ENCODE measurements at places on chromosomes 2 and 18.

GRCh38 chr2:188046437-188046836, 245.2 kb upstream of the GULP1 start:
- DNase-seq: peak; percentile 48

GRCh38 chr2:32838418-32838817, 108.3 kb upstream of the LTBP1 start:
- DNase-seq: no peak

- no peak for DNase-seq
Observed at GRCh38 chr2:234703258-234703657, 206.4 kb upstream of the ARL4C start.

DNA sequence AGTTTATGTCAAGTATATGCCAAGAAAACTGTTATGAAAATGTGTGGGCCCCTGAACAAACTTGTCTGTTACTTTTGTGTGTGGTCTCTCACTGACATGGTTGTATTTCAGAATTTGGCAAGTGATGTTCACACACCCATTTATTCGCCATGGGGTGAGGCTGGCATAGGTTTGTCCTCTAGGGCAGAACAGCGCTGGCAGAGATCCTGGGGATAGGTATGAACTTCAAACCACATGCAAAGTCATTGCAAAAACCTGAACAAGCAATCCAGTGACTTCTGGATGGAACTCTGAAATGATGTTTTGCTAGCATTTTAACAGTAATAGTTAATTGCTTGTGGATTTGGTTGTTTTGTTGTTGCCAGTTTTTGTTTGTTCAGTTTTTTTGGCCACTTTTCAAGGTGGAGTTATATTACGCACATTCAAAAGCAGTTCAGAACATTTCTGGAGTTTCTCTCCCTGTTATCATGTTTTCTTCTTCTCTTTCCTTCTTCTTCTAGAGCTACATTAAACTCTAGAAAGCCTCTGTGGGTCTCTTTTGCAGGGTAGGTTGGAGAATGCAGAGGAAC, 78.5 kb downstream of the MDH1 start:
- DNase-seq: peak; percentile 17

DNA sequence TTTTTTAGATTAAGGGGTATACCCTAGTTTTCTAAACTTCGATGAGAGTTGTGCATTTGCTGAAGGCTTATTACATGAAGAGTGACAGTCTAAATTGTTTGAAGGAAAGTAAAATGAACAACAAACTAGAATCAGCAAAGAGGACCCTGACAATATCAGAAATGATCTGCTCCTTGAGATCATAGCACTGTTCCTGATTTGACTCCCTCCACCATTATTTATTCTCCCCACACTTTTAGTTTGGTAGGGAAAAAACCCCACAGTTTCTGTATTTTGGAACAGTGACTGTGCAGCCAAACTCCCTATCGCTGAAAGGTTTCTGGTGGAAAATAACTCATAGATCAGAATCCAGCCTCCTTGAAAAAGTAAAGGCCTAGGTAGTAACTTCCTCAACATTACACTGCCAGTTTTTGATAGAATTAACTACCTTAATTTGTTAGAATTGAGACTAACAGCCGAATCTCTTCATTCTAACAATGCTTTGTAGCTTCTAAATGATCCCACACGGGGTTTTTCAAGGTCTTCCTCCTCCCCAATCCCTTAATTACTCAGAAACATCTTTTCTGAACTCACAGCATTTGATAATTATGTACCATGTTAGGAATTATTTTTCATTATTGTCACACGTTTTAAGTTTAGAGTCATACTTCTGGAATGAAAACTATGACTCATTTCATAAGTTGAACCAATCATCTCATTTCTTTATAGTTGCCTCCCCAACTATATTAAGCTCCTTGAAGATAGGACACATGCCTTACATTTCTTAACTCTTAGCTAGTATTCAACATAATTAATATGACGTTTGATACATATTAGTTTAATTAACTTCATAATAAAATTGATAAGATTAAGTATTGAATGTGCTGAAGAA, 2.9 kb downstream of the MYL12A start:
- DNase-seq: peak; percentile 87

GRCh38 chr2:102002228-102002627, 10.5 kb downstream of the IL1R2 start:
- DNase-seq: no peak

- DNase-seq: no peak
Observed at GRCh38 chr2:172082105-172082943, 3.0 kb upstream of the DLX1 start.

DNA sequence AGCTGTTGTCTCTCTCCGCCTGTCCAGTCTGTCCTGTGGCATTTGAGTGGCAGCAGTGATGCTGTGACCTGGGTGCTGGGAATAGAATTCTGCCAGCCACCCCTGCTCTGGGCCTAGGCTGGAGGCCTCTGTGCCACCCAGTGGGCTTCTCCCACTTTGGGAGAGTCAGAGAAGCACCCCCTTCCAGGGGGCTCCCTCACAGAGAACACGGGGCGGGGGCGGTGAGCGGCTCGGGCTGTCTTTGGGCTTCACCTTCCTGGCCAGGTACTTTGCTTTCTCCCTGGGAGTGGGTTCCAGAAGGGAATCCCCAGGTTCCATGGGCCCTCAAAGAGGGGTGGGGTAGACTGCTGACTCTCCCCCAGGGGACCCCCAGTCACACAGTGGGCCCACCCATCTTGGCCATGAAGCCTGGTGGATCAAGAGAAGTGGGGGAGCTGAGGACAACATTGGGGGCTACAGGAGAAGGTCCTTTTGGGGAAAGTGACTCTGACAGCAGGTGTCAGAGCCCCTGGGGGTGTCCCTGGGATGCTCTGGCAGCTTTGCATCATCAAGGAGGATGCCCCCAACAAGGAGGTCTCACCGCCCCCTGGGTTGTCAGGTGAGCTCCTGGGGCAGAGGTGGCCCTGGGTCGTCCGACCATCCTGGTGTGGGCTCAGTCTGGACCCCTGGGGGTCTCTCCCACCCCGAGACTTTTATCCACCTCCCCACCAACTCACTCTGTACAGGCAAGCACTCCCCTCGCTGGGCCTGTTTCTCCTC, 18.8 kb upstream of the BOK start:
- no peak for DNase-seq

GRCh38 chr2:112187046-112187715, 49.0 kb downstream of the FBLN7 start:
- no peak for DNase-seq

DNA sequence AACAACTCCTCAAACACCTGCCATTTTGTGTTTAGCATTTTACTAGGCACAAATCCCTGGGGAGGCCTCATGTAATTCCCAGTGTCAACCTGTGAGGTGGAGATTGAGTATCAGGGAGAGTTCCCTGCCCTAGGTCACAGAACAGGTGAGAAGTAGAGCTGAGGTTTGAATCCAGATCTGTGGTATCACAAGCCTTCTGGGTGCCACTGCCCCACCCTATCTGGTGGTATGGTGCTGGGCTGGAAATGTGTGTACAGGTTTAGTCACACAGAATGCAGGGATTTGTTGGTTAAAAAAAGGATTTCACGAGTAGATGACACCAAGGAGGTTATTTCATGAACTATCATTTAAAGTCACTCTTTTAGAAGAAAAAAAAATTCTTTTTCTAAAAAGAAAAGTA, 35.7 kb upstream of the PKDCC start:
- no peak for DNase-seq

DNA sequence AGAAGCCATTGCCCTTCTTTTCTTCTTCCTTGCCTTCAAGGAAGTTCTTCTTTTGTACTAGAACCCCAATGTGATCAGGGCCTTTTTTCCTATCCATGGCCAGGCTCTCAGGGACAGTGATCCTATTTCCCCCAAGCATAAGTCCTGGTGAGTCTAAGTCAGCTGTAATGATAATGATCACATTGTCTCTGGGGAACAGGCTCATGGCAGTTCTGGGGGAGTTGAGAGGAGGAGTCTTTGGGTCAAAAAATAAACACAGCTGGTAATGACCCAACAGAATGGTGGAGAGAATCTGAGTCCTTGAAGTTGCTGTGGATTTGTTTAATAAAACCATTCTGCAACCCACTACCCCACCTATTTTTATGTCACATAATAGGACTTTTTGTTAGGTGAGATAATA, 96.6 kb downstream of the SOCS6 start:
- DNase-seq: no peak

GRCh38 chr2:147485210-147485851, 359.5 kb upstream of the ACVR2A start:
- no peak for DNase-seq

DNA sequence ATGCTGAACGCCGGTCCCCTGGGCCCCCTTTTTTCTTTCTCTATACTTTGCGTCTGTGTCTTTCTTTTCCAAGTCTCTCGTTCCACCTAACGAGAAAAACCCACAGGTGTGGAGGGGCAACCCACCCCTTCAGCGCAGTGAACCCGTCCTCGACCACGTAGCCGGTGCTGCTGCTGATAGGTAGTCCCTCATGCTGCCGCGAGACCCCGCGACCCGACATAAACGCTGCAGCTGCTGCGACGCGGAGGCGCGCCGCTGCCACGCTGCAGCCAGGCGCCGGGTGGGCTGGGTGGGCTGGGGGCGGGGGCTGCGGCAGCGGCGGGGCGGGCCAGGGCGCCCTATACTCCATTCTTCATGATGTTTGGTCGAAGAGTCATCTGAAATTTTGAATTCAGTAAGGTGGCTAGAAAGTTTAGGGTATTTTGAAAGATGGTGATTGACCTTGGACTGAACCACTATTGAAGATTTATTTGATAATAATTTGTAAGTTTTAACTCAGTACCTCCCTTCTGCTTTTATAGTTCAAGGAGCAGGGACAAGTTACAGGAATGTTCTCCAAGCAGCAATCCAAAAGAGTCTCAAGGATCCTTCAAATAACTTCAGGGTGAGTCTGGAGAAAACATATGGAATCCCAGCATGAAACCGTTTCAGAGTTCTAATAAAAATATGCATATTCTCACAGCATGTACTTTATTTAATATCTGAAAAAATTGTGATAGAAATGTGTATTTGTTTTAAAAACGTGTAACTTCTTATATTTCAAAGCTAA, 24.1 kb downstream of the CFLAR start:
- no peak for DNase-seq

GRCh38 chr2:112701052-112701451, 19.8 kb upstream of the NT5DC4 start:
- DNase-seq: no peak

GRCh38 chr2:20977520-20978180, 66.2 kb downstream of the APOB start:
- DNase-seq: no peak

DNA sequence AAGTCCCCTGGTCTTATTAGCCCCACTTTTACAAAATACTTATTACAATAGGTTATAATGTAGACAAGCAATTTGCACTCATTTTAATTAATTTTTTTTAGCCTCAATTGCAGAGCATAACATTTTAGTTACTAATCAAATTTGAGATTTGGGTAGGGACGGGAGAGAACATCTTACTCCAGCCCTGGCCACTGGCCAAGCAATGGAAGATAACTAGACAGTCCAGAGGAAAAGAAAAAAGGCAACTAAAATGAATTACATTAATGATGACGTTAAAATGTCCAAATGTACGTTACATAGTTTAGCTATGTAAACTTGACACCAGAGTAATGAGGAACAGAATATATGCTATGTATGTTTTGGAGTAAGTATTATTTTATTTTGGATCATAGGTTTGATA, 11.0 kb upstream of the CAVIN2 start:
- DNase-seq: no peak

DNA sequence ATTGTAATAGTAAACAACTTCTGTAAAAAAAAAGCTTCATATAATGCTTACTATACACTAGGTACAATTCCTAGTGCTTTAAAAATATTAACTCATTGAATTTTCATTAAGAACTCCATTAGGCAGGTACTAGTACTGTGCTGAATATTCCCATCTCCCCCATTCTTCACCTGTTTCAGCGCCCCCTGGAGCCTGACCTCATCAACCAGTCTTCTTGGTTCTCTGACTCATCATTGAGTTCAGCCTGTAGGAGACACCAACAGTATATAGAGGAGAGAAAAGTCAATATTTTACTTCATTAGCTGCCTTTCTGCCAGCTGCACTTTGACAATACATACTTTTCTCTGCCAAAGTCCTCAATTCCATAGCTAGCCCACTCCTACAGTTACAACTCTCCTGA, 1009.9 kb upstream of the KLHL29 start:
- no peak for DNase-seq

DNA sequence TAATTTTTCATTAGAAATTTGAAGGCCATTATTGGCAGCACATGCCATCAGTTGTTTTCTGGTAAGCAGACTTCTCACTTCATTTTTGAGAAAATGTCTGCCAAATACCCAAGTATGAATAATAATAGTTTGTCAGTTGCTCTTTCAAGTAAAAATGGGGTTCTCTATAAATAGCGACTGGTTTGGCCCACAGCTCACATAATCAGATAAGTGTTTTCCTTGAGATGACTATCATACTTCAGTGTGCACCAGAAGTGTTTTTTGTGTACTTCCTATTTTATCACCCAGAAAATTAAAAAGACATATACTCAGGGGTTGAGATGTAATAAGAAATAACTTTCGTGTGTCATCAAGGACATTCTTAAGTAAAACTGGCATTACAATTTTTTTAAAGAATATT, 147.1 kb downstream of the PHLPP1 start:
- DNase-seq: no peak

GRCh38 chr2:156332284-156332533, 312 bp downstream of the NR4A2 start:
- no peak for DNase-seq

- DNase-seq: no peak
Observed at GRCh38 chr2:8266563-8266962, 415.3 kb upstream of the ID2 start.

- peak; percentile 74 for DNase-seq
Observed at GRCh38 chr2:9554921-9555296, 721 bp downstream of the ADAM17 start.

GRCh38 chr18:24928301-24928878, 423.6 kb downstream of the ZNF521 start:
- no peak for DNase-seq

GRCh38 chr2:36125702-36126101, 229.9 kb upstream of the CRIM1 start:
- no peak for DNase-seq

DNA sequence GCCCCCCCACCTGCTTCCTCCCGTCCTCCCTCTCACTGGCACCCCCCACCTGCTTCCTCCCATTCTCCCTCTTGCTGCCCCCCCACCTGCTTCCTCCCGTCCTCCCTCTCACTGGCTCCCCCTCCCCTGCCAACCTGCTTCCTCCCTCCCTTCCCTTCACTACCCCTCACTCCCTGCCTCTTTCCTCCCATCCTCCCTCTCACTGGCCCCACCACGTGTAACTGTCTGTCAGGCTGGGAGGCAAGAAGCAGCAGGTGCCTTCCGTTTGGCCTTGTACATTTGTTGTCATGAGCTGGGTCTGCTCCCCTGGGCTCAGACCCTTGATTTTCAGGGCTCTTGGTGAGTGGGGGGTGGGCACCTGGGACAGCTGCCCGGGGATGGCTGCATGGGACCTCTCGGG, 19.1 kb downstream of the RTP5 start:
- DNase-seq: no peak

- no peak for DNase-seq
Observed at GRCh38 chr18:46627136-46627535, 29.9 kb downstream of the LOXHD1 start.

GRCh38 chr2:145799595-145800108, 1279.7 kb upstream of the ZEB2 start:
- no peak for DNase-seq

GRCh38 chr2:38076152-38076709, 280 bp upstream of the CYP1B1 start:
- DNase-seq: peak; percentile 84

- DNase-seq: peak; percentile 54
Observed at GRCh38 chr2:223523551-223524001, 78.6 kb downstream of the SCG2 start.

- DNase-seq: no peak
Observed at GRCh38 chr2:168355121-168355520, 101.0 kb upstream of the CERS6 start.
